ENCODE measurements at places on chromosomes 13 and 19.

- DNase-seq: peak; percentile 69
Observed at GRCh38 chr19:41746593-41747227, 8.6 kb upstream of the CEACAM6 start.

- no peak for DNase-seq
Observed at GRCh38 chr19:7872306-7873204, 1.6 kb downstream of the PRR36 start.

GRCh38 chr19:9431475-9431874 is 3.9 kb downstream of the ZNF266 start:
- peak; percentile 74 for DNase-seq

DNA sequence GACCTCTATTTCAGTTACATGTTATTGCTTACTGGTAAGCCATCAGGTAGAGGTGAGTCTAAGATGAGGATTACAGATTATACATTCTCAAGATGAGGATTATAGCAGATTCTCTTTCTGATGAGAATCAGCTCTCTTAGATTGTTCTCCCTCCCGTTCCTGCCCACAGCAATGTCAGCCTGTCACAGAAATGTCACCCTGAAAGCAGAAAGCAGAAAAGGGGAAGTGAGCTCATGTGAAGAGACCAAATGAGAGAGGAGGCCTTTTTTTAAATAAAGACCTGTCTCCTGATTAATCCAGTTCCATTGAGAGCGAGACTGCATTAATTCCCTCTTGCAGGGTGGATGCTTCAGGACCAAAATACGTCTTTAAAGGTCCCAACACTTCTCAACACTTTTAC is 445.6 kb downstream of the KCTD12 start:
- DNase-seq: no peak

- DNase-seq: peak; percentile 66
Observed at GRCh38 chr19:48752496-48753365, at the start of gene FUT1. FUT1 (minus strand) TSS chr19:48752641; CDS start chr19:48751281, 1,360 bp downstream.

DNA sequence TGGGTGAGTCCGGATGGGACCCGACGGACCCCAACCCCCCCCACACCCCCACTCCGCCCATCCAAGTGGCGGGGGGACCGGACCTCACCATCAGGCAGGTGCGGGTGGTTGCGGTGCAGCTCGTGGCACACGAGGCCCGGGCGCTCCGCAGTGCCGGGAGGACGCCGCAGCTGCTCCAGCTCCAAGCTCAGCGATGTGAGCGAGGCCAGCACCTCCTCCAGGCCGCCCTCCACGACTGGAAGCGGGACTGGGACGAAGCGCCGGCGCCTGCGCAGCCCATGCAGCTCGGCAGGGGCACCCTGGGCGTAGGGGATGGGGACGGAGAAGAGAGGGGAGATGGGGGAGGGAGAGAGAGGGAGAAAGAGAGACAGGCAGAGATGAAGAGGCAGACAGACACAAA is 30.1 kb upstream of the OLFM2 start:
- DNase-seq: no peak

GRCh38 chr19:17121736-17122293 is 46.2 kb downstream of the MYO9B start:
- no peak for DNase-seq

DNA sequence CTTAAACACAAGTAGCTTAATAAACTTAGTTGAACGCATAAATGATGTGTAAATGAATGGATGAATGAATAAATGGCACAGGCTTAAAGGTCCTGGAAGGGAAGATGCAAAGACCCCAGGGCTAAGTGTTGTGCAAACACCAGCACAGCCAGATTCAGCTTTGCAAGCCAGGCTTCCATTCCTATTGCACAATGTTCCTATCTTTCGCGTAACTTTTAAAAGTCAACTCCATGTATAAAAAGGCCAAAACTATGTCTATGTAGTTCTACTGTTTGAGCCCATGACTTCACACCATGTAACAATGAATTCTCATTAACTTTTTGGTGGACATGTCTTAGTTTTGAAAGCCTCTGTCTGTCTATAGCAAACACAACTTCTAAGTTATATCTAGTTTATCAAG is 226.0 kb downstream of the NALCN start:
- no peak for DNase-seq

- DNase-seq: no peak
Observed at GRCh38 chr13:77979721-77980385, 61.2 kb upstream of the EDNRB start.

DNA sequence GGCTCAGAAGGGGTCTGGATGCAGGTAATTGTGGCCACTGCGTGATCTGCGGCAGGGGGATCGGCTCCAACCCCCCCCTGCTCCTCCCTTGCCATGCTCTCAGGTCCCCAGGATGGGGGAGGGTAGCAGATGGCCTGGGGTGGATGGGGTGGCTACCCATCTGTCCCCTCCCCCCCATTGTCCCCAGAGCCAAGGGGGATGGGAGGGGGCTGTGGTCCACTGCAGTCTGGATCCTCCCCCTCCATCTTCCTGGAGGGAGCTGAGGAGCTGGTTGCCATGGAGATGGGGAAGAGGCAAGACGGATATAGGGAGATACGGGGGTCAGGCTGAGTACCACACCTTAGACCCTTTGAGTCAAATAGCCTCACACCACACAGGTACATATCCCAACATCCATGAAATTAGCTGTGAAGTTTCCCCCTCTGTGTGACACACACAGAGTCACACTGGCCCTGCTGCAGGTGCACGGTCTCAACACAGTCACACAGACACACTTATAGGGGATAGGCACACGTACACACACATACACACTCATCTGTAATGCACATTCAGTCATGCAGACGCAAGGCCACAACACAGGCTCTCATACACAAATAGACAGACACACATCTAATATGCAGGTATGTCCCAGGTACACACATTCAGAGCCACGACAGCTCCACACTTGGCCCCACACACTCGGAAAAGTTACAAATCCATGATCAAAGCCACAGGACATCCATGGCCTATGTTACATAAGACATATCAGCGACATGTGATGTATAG is 1.8 kb upstream of the NOVA2 start:
- no peak for DNase-seq

GRCh38 chr19:7293762-7294557 is at the start of gene INSR:
INSR (minus strand) TSS chr19:7294414; CDS start chr19:7293891, 523 bp downstream.
- DNase-seq: peak; percentile 90

DNA sequence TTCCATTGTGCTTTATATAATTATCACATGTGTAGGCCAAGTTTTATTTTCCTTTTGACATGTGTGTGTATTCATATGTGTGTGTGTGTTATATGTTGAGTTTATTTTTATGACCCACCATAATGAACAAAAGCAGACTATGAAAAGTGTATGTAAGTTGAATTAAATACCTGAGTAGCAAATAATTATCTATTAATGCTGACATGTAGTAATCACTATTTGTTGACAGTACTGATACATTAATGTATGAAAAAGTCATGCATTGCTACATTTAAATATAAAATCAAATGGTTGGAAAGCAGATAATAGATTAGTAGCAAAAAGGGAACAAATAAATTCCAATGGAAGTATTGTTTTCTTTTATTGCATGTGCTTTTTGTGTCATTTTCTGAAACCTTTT is 1948.5 kb upstream of the PCDH20 start:
- DNase-seq: no peak

DNA sequence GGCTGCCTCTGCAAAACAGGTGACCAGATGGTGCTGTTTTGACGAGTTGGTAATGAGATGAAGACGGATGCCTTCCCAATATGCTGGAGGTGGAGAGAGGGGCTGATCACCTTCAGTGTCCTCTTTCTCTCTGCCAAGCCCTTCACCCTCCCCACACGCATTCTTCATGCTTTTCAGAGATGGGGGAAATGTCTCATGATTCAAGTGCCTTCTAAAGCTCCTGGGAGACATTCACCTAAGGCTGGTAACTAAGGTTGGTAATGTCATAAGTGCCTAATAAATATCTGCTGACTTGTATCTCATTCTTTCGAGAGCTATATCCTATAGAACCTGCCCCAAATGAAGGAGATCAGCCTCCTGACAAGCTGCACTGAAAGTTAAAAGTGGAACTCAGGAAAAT is 86.2 kb upstream of the MBNL2 start:
- DNase-seq: no peak

DNA sequence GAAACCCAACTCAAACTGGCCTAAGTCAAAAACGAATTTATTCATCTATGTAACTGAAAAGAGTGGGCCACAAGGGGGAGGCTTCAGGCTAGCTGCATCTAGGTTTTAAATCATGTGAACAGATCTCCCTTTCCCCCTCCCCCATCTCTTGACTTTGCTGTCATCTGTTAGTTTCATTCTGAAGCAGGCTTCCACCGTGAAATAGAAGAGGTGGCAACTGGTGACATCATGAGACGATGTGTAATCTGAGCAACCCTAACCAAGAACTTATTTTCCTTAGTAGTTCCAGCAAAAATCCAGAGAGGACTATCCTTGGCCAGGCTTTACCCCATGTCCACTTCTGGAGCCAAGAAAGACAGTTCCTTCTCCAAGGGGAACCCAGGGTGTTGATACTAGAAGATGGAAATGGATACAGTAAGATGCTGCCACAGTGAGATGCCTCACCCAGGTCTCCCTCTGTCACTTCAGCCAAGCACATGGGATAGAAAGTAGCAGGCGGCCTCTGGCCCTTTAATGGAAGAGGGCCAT is 9.4 kb downstream of the SAMD4B start:
- DNase-seq: no peak

GRCh38 chr13:21717817-21718216 is 46.9 kb downstream of the FGF9 start:
- DNase-seq: no peak

DNA sequence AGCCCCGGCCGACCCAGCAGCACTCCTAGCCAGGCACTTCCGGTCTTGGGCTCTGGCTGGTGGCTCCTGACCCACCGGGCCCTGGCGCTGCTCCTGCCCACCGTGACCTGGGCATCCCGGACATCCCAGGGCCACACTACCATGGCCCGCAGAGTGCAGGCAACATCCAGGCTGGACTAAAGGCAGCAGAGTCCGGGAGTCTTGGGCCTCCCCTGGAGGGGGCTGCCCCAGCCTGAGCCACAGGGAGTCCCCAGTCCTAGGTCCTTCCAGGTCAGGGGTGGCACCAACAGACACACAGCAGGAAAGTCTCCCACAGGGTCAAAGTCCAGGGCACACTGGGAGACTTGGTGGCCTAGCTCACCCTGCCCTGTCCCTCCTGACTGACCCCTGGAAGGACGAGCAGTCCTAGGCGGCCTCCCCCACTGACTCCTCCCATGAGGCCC is 10.8 kb downstream of the LSM4 start:
- DNase-seq: no peak

DNA sequence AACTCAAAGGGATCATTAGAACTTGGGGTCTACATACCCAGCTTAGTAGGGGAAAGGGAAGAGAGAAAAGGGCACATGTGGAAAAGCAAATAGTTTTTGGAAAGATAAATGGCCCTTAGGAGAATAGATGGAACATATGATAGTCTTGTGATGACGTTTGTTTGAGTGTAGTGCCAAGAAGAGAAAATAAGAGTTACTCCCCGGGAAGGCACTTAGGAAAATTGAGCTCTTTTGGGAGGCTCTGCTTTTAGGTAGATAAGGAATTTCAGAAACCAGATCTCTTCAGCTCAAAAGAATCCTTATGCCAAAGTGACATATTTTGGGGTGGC is 44.8 kb upstream of the SERTM1 start:
- no peak for DNase-seq

GRCh38 chr13:29579094-29579493 is 16.4 kb downstream of the SLC7A1 start:
- no peak for DNase-seq

- DNase-seq: no peak
Observed at GRCh38 chr19:48698046-48698445, 2.3 kb downstream of the FUT2 start.

DNA sequence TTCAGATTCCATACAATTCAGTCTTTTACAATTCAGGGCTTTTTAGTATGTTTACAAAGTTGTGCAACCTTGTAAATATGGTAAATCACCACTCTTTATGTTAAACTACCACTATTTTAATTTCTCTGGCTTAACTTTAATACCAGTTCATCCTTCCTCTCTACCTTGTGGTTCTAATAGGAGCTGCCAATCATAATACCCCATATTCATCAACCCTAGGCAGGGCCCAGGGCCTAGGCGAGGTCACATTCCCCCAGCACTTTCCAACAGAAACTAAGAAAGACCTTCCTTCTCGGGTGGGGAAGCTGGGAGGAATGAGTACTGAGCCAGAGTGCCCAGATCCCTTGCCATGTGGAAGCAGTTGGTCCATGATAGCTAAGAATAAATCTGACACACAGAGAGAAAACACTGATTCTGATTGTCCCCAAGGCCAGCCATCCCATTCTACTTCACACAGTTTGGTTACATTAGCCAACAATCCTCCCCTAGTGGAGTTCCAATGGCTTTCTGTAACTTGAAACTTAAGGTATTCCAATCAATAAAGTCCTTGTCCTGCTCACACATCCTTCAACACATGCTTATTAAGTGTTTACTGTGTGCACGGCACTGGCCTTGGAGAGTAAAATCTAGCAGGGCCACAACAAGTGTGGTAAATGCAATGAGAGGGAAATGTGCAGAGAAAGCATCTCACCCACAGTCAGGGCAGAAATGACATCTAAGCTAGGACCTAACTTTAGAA is 76.8 kb downstream of the NUFIP1 start:
- DNase-seq: no peak

DNA sequence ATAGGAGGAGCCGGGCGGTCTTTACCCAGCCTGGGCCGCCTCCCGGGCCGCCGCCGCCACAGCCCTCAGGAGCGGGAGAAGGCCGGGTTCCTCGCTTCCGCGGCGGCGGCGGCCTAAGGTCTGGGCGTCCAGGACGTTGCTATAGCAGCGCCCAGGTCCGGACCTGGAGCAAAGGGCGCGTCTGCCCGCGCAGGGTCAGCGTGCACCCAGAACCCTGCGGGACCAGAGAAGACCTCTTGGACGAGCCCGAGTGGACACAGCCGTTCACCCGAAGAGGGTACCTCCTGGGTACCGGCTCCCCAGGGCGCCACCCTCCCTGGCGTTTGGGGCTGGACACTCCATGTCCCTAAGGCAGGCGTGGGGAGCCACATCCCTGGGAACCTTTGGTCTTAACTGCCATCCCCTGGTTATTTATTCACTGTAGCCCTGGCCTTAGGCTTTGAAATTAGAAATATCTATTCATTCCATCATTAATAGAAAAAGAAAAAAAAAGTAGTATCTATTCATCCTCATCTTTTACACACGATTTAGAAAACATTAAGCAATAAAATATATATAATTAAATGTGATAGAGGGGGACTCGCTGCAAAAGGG is 2.4 kb downstream of the DZIP1 start:
- DNase-seq: no peak

GRCh38 chr13:33610438-33611120 is 207.4 kb upstream of the RFC3 start:
- no peak for DNase-seq

GRCh38 chr19:2053601-2054389 is 2.8 kb upstream of the MKNK2 start:
- no peak for DNase-seq

- DNase-seq: peak; percentile 74
Observed at GRCh38 chr19:50003810-50004419, 21.3 kb downstream of the VRK3 start.
